ENCODE measurements at places on chromosomes 4 and X. TPM values are rescaled to one million over a fixed set of nuclear protein-coding genes. Genes with fewer than 3 reads are reported as not detected.
A peak's percentile ranks its signal among the peaks of the same experiment; 100 is the strongest.

GRCh38 chr4:20480165-20480947, 219.9 kb upstream of the PACRGL start:
- H3K36me3 ChIP-seq = no peaks in the 10 kb centered on the region
- H3K27ac ChIP-seq = no peak overlapping the region
- no peak for DNase-seq
- H3K4me3 ChIP-seq = no peak overlapping the region
- no peaks in the 10 kb centered on the region for H3K4me1 ChIP-seq
- H3K27me3 ChIP-seq = no peaks in the 10 kb centered on the region

- H3K4me1 ChIP-seq = no peaks in the 10 kb centered on the region
- H3K27me3 ChIP-seq = no peaks in the 10 kb centered on the region
- no peak overlapping the region for H3K27ac ChIP-seq
- no peak overlapping the region for H3K4me3 ChIP-seq
- no peaks in the 10 kb centered on the region for H3K36me3 ChIP-seq
Observed at GRCh38 chr4:7419961-7420660, 14.6 kb downstream of the PSAPL1 start.

DNA sequence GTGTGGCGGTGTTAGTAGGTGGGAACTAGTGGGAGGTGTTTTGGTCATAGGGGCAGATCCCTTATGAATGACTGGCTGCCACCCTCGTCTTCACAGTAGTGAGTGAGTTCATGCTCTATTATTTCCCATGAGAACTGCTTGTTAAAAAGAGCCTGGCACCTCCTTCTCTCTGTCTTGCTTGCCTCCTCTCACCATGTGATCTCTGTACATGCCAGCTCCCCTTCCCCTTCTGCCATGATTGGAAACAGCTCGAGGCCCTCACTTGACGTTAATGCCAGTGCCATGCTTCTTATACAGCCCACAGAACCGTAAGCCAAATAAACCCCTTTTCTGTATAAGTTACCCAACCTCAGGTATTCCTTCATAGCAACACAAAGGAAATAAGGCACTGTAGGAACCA, 21.7 kb downstream of the PNMA6F start:
- no peak for DNase-seq
- no peaks in the 10 kb centered on the region for H3K4me1 ChIP-seq
- no peak overlapping the region for H3K27ac ChIP-seq
- H3K36me3 ChIP-seq = no peaks in the 10 kb centered on the region

Gene STPG2
- total RNA-seq = not detected

Gene MXRA5
- total RNA-seq = not detected

GRCh38 chrX:22389556-22390179, 117.0 kb downstream of the CBLL2 start:
- H3K4me1 ChIP-seq = no peaks in the 10 kb centered on the region
- H3K27ac ChIP-seq = no peak overlapping the region
- H3K27me3 ChIP-seq = no peaks in the 10 kb centered on the region
- H3K4me3 ChIP-seq = no peak overlapping the region
- peak; percentile 3 for DNase-seq

DNA sequence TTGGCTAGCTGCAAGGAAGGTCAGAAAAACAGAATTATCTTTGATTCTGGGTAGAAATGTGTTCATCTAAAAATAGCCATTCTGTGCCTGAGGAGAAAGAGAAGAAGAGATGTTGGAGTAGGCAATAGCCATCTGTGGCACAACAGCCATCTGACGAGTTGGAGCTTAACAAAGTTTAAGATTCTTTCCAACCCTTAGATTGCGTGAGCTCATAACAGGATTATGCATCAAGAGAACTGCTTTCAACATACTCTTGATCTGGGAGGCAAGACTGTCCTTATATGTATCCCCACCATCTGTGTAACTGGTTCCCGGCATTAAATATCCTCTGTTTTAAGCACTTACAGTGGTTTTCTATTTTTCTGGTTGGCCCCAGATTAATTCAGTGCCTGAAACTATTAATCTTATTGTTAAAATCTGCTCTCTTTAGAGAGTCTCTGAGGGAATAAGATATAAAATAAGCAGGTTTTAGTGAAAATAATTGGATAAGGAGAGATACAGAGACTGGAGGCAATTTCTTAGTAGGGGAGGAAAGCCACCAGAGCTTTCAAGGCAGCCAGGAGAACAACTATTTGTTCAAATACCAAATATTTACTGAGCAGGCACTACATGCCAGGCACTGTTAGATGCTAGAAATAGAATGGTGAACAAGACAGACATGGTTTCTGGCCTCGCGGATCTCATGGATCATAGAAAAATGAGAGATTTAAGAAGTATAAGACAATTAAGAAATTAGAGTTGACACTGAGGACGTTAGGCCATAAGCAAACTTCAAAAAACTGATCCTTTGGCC, 398.0 kb downstream of the SMARCA1 start:
- H3K27me3 ChIP-seq = no peaks in the 10 kb centered on the region
- peak; percentile 11 for DNase-seq
- H3K4me1 ChIP-seq = no peaks in the 10 kb centered on the region
- no peak overlapping the region for H3K4me3 ChIP-seq

Gene CCDC110
- total RNA-seq = not detected

Gene EREG
- 0.50 TPM for total RNA-seq

Gene MOB1B
- 21.0 TPM for total RNA-seq

Gene TLR6
- 0.59 TPM for total RNA-seq

Gene GIMD1
- not detected for total RNA-seq

DNA sequence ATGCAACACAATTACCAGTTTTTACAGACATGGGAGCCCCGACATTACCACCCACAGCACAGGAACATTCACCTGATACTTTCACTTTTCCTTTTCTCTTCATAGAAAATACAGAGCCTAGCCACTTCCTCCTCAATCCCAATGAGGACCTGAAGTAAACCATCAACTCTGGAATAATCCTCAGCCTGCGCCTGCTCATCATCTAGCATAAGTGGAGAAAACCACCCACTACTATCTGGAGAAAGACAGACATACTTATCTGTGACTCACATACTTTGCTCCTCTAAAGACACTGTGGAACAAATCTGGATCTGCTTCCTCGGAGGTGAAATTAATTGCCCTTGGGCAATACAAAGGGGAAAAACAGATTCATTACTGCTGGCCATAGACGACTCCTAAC, 47.8 kb downstream of the ZCCHC13 start:
- H3K36me3 ChIP-seq = no peaks in the 10 kb centered on the region
- H3K27ac ChIP-seq = no peak overlapping the region
- H3K4me1 ChIP-seq = no peaks in the 10 kb centered on the region
- no peaks in the 10 kb centered on the region for H3K27me3 ChIP-seq
- no peak for DNase-seq
- H3K4me3 ChIP-seq = no peak overlapping the region

Gene AADAT
- 5.4 TPM for total RNA-seq

GRCh38 chr4:127642169-127642568, 9.4 kb downstream of the INTU start:
- H3K4me3 ChIP-seq = no peak overlapping the region
- H3K27ac ChIP-seq = no peak overlapping the region
- no peaks in the 10 kb centered on the region for H3K27me3 ChIP-seq
- no peaks in the 10 kb centered on the region for H3K4me1 ChIP-seq
- no peaks in the 10 kb centered on the region for H3K36me3 ChIP-seq

DNA sequence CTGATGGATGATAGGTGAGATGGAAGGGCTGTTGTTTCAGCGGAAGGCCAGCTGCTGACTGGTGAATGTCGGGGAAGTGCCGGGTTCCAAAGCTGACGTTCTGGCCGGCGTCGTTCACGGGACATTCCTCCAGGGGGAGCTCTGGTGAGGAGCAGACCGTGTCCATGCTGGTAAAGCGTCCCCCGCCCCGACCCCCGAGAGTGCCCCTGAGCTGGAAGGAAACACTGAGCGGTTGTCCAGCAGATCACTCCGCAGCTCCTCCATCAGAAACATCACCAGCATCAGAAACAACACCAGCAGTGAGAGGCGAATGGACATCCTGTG, 18.6 kb upstream of the ADRA2C start:
- DNase-seq = no peak
- H3K36me3 ChIP-seq = no peaks in the 10 kb centered on the region
- no peak overlapping the region for H3K27ac ChIP-seq
- peaks cover 54% of the 10 kb centered on the region for H3K27me3 ChIP-seq
- no peak overlapping the region for H3K4me3 ChIP-seq
- H3K4me1 ChIP-seq = no peaks in the 10 kb centered on the region

- H3K4me1 ChIP-seq = peaks cover 3% of the 10 kb centered on the region
- H3K4me3 ChIP-seq = no peak overlapping the region
- H3K27ac ChIP-seq = no peak overlapping the region
- DNase-seq = no peak
- H3K27me3 ChIP-seq = no peaks in the 10 kb centered on the region
- H3K36me3 ChIP-seq = no peaks in the 10 kb centered on the region
Observed at GRCh38 chr4:72323227-72323626, 245.8 kb downstream of the ADAMTS3 start.

- H3K27me3 ChIP-seq = no peaks in the 10 kb centered on the region
- H3K4me1 ChIP-seq = no peaks in the 10 kb centered on the region
- H3K4me3 ChIP-seq = no peak overlapping the region
- H3K36me3 ChIP-seq = no peaks in the 10 kb centered on the region
Observed at GRCh38 chr4:129883996-129884395, 788.0 kb downstream of the C4orf33 start.

GRCh38 chrX:15874672-15875071, 20.1 kb upstream of the AP1S2 start:
- no peaks in the 10 kb centered on the region for H3K4me1 ChIP-seq
- no peak overlapping the region for H3K4me3 ChIP-seq
- no peak for DNase-seq
- H3K27me3 ChIP-seq = peaks cover 14% of the 10 kb centered on the region

GRCh38 chr4:123198706-123199105, 197.9 kb upstream of the SPRY1 start:
- no peaks in the 10 kb centered on the region for H3K36me3 ChIP-seq
- no peaks in the 10 kb centered on the region for H3K4me1 ChIP-seq
- H3K27ac ChIP-seq = no peak overlapping the region
- no peaks in the 10 kb centered on the region for H3K27me3 ChIP-seq

DNA sequence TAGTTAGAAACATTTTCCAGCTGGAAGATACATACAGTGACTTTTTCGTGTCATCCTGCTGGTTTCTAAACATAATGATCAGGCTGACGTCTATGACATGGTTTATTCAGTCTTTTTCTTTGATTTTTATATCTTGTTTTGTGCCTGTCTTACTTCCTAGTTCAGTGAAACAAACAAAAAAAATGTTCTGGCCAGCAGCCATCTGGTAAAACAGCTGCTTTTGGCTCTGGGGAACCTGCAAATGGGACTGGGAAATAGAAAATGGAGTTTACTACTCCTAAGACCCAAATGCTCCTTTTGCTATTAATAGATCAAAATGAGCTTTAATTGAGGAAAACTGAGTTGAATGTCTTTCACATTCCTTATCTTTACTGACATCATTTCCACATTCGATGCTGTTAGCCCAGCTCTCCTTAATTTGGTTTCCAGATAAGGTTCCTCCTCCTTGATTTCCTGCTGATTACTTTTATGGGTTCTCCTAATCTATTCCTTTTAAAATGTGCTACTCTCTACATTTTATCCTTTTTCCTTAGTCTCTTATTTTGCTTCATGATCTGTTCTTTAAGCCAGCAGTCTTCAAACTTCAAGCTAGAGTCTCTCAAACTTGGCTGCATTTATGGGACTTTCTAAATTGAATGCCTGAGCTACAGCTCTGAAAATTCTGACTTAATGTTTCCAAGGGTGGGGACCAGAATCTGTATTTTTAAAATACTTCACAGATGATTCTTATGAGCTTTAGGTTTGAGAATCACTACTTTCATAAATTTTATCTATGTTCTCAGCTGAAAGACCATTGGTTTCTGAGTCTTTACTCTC, 499.5 kb downstream of the ANKRD50 start:
- peak; percentile 41 for DNase-seq
- no peaks in the 10 kb centered on the region for H3K27me3 ChIP-seq
- H3K4me3 ChIP-seq = no peak overlapping the region
- H3K27ac ChIP-seq = no peak overlapping the region

GRCh38 chrX:46575991-46576392, 2.4 kb downstream of the CHST7 start:
- no peaks in the 10 kb centered on the region for H3K27me3 ChIP-seq
- H3K36me3 ChIP-seq = no peaks in the 10 kb centered on the region
- peak overlapping the region; percentile 58 for H3K4me3 ChIP-seq
- peak; percentile 41 for DNase-seq

Gene VCX2
- total RNA-seq = not detected

DNA sequence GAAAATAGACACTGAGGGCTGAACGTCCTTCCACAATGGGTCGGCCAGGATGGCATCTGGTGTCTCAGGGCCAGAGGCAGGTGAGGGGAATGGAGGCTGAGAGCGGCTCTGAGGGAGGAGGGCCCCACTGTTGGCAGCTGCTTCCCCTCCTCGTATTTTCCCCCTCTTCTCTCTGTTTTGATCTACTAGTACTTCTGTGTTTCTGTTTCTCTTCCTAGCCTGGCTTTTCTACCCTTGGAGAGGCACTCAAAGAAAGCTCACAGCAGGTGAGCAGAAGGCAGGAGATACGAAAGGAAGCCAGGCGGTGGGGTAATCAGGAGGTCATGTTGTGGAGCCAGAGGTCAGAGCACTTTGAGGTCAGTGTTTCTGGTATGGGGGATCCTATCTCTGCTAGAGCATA, 151.8 kb upstream of the GATB start:
- no peak overlapping the region for H3K27ac ChIP-seq
- no peaks in the 10 kb centered on the region for H3K27me3 ChIP-seq
- DNase-seq = no peak
- no peaks in the 10 kb centered on the region for H3K36me3 ChIP-seq
- no peaks in the 10 kb centered on the region for H3K4me1 ChIP-seq
- H3K4me3 ChIP-seq = no peak overlapping the region

Gene TIGD4
- 0.41 TPM for total RNA-seq

- H3K4me3 ChIP-seq = no peak overlapping the region
- DNase-seq = no peak
- H3K27ac ChIP-seq = no peak overlapping the region
- H3K4me1 ChIP-seq = no peaks in the 10 kb centered on the region
- H3K36me3 ChIP-seq = no peaks in the 10 kb centered on the region
Observed at GRCh38 chr4:73839071-73839470, 2.6 kb downstream of the CXCL6 start.

- no peak for DNase-seq
- no peak overlapping the region for H3K27ac ChIP-seq
- no peaks in the 10 kb centered on the region for H3K36me3 ChIP-seq
- no peaks in the 10 kb centered on the region for H3K4me1 ChIP-seq
Observed at GRCh38 chr4:126935801-126936200, 697.0 kb upstream of the INTU start.

Gene CITED1
- total RNA-seq = 3.2 TPM

Gene SLC4A4
- 0.87 TPM for total RNA-seq

GRCh38 chr4:161585011-161585410, 578.8 kb downstream of the FSTL5 start:
- H3K4me3 ChIP-seq = no peak overlapping the region
- H3K27ac ChIP-seq = no peak overlapping the region
- peaks cover 29% of the 10 kb centered on the region for H3K4me1 ChIP-seq
- DNase-seq = peak; percentile 9
- no peaks in the 10 kb centered on the region for H3K36me3 ChIP-seq

Gene NEUROG2
- not detected for total RNA-seq

Gene FRAS1
- 0.06 TPM for total RNA-seq

DNA sequence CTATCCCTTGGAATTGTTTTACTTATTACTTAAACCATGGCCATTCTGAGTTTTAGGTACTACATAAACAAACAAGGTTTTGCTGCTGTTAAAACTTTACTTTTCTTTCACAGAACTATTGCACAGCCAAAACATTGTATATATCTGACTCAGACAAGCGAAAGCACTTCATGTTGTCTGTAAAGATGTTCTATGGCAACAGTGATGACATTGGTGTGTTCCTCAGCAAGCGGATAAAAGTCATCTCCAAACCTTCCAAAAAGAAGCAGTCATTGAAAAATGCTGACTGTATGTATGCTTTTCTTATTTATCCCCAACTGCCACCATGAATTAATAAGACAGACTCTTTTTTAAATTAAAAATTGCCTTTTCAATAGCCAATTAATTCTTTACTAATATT, 69.8 kb downstream of the CCKAR start:
- H3K36me3 ChIP-seq = peaks cover 8% of the 10 kb centered on the region
- no peak overlapping the region for H3K27ac ChIP-seq
- H3K4me1 ChIP-seq = no peaks in the 10 kb centered on the region
- no peaks in the 10 kb centered on the region for H3K27me3 ChIP-seq

Gene NOX1
- total RNA-seq = not detected

Data from A673 (cell line).